ENCODE measurements at places on chromosomes 11 and 22. TPM values are rescaled to one million over a fixed set of nuclear protein-coding genes. Genes with fewer than 3 reads are reported as not detected.

The MPZL2 gene
- total RNA-seq: 0.29 TPM

The ARHGAP42 gene
- 2.9 TPM for total RNA-seq

The CNGA4 gene
- total RNA-seq: not detected

The BDNF gene
- 0.04 TPM for total RNA-seq

The OR8G1 gene
- 0.54 TPM for total RNA-seq

The JRKL gene
- total RNA-seq: 7.7 TPM

The BEST1 gene
- 0.85 TPM for total RNA-seq

The TIGD3 gene
- total RNA-seq: 0.81 TPM

The TMPRSS6 gene
- not detected for total RNA-seq

The GNB1L gene
- total RNA-seq: 55.3 TPM

The TCIRG1 gene
- 96.4 TPM for total RNA-seq

The AGBL2 gene
- total RNA-seq: 0.96 TPM

The MFRP gene
- not detected for total RNA-seq

The PRODH gene
- not detected for total RNA-seq

The ELFN2 gene
- total RNA-seq: not detected

The OTOG gene
- total RNA-seq: not detected

The CPT1B gene
- 3.8 TPM for total RNA-seq

The PRRG4 gene
- not detected for total RNA-seq

The OR6A2 gene
- total RNA-seq: 0.35 TPM

The TRPM5 gene
- total RNA-seq: not detected
